ENCODE measurements at places on chromosomes 13 and 19. TPM values are rescaled to one million over a fixed set of nuclear protein-coding genes. Genes with fewer than 3 reads are reported as not detected.

GRCh38 chr19:16001481-16002312, 52.9 kb downstream of the OR10H4 start:
- no peaks in the 10 kb centered on the region for H3K4me1 ChIP-seq
- no peak for DNase-seq
- H3K27me3 ChIP-seq: no peaks in the 10 kb centered on the region
- H3K4me3 ChIP-seq: peak overlapping the region; percentile 28
- H3K27ac ChIP-seq: no peak overlapping the region

- no peaks in the 10 kb centered on the region for H3K27me3 ChIP-seq
- H3K4me1 ChIP-seq: no peaks in the 10 kb centered on the region
These were observed 19.8 kb upstream of the ZNF91 start for GRCh38 chr19:23415034-23415433.

DNA sequence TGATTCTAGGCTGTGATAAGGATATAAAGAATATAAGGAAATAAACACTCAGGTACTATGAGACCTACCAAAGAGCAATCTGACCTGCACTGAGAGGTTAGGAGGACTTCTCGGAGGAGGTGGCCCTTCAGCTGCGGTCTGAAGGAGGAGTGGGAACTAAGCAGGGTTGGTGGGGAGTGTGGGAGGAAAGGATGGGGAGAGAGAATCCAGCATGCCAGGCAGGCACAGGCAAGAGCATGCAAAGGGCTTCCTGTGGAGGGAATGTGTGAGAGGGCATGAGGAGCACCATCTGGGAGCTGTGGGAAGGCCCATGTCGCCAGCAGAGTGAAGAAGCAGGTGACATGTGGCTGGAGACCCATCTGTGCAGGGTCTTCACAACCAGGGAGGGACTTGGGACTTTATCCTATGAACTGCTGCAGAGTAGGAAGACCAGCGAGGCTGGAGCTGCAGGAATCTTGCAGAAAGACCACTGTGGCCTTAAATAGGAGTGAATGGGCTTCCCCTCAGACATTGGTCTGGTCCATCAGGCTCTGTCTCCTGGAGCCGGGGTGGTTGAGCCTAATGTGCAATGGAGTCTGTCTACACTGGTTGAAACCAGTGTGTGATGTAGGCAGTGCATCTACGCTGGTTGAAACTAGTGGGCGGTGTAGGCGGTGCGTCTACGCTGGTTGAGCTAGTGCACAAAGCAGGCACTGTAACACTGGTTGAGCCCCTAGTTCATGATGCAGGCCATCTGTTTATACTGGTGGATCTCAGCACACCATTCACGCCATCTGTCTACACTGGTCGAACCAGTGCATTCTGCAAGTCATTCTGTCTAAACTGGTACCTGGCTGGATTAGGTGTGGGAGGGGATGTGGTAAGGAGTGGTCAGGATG, 6.4 kb downstream of the CHST8 start:
- H3K4me1 ChIP-seq: peaks cover under 1% of the 10 kb centered on the region
- no peak overlapping the region for H3K27ac ChIP-seq
- H3K27me3 ChIP-seq: no peaks in the 10 kb centered on the region
- no peak for DNase-seq
- H3K36me3 ChIP-seq: no peaks in the 10 kb centered on the region

FCGBP gene
- polyA plus RNA-seq: 7.5 TPM

- peak; percentile 92 for DNase-seq
- H3K27ac ChIP-seq: no peak overlapping the region
- H3K27me3 ChIP-seq: no peaks in the 10 kb centered on the region
- no peaks in the 10 kb centered on the region for H3K36me3 ChIP-seq
- peak overlapping the region; percentile 43 for H3K4me3 ChIP-seq
- H3K4me1 ChIP-seq: no peaks in the 10 kb centered on the region
These were observed 30.7 kb upstream of the ZNF429 start for GRCh38 chr19:21474671-21475181.

PRMT1 gene
- 98.7 TPM for polyA plus RNA-seq

- no peak for DNase-seq
- no peaks in the 10 kb centered on the region for H3K36me3 ChIP-seq
- no peaks in the 10 kb centered on the region for H3K4me1 ChIP-seq
These were observed 12.4 kb downstream of the GRTP1 start for GRCh38 chr13:113351514-113352026.

- no peak overlapping the region for H3K27ac ChIP-seq
- DNase-seq: no peak
- H3K27me3 ChIP-seq: no peaks in the 10 kb centered on the region
- H3K36me3 ChIP-seq: no peaks in the 10 kb centered on the region
- no peak overlapping the region for H3K4me3 ChIP-seq
- H3K4me1 ChIP-seq: no peaks in the 10 kb centered on the region
These were observed 95.9 kb downstream of the AKAP11 start for GRCh38 chr13:42367831-42368230.

TMEM143 gene
- polyA plus RNA-seq: 11.2 TPM

DNA sequence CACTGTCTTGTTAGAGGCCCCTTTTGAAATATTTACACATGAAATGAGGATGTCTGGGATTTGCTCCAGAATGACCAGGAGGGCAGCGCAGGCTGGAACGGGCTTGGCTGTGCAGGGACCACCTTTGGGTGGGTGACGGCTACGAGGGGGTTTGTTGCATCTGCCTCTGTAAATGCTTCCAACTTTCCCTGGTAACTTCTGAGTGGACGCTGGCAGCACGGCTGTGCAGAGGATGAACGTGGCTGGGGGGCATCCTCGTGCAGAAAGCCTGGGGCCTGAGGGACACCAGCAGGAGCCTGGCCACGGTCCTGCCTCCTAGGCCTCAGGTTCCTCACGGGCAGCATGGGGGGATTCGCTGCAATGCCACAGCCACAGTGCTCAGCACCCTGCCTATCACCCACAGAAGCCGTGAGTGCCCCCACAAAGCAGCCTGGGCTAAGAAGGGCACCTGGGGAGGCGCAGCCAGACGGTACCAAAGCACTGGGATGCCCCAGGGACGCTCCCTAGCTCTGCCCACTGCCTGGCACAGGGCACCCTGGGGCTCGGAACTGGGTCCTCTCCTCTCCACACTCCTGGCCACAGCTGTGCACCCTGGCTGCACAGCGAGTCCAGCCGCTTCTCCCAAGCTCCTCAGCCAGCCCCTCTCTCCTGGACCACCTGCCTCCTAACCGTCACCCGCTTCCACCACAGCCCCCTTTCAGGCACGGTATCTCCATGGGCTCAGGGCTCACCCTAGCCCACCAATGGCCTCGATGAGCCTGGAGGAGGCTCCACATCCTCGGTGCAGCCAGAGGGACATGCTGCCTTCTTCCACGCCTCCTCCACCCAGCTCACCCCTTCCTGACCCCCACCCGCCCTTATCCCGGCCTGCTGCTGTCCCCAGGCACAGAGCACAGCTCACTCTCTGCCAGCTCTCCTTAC, 44.5 kb downstream of the MLLT1 start:
- peaks cover 39% of the 10 kb centered on the region for H3K4me1 ChIP-seq
- no peak overlapping the region for H3K27ac ChIP-seq
- peak; percentile 49 for DNase-seq
- no peaks in the 10 kb centered on the region for H3K36me3 ChIP-seq

- H3K27me3 ChIP-seq: no peaks in the 10 kb centered on the region
- H3K36me3 ChIP-seq: no peaks in the 10 kb centered on the region
- H3K4me3 ChIP-seq: peak overlapping the region; percentile 43
- H3K27ac ChIP-seq: no peak overlapping the region
- no peaks in the 10 kb centered on the region for H3K4me1 ChIP-seq
- DNase-seq: no peak
These were observed 543 bp upstream of the FAM124A start for GRCh38 chr13:51221674-51222036.

SLC1A5 gene
- 13.9 TPM for polyA plus RNA-seq

- H3K27me3 ChIP-seq: no peaks in the 10 kb centered on the region
- no peaks in the 10 kb centered on the region for H3K4me1 ChIP-seq
- no peak overlapping the region for H3K27ac ChIP-seq
- DNase-seq: no peak
- H3K4me3 ChIP-seq: no peak overlapping the region
These were observed 43.0 kb upstream of the C13orf42 start for GRCh38 chr13:51154029-51154555.

ZNF549 gene
- polyA plus RNA-seq: 2.9 TPM

DNA sequence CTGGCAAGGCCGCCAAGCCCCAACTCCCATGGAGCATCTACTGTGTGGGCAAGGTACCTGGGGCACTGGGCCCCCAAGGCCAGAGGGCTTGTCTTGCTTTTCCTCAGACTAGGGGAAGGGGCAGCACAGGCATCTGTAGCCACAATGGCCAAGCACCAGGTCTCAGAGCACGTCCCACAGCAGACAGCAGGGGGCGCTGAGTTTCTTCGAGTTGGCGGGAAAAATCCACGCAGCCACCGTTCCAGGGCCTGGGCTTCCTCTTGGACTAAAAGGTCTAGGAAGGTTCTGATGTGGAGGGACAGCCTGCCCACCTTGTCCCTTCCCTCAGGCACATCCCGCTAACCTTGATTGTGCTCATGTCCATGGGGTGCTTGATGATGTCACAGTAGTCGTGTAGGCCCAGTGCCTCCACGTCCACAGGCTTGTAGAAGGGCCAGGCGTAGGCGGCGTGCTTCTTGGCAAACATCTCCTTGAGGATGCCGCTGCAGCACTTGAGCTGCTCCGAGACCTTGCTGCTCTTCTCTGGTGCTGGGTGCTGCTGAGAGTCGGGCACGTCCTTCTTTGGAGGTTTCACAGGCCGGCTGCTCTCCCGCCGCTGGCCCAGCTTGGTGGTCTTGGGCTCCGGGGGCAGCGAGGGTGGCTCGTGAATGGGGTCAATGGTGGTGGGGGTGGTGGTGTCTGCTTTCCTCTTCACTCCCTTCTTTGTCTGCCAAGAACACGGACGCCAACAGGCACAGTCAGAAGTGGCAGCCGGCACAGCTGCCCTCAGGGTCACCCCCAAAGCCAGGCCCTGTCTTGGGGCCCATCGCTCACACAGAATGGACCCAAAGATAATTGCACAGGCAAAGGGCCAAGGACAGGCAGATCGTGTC, 32.0 kb upstream of the EPHX3 start:
- H3K36me3 ChIP-seq: no peaks in the 10 kb centered on the region
- H3K4me1 ChIP-seq: peaks cover 46% of the 10 kb centered on the region
- peak overlapping the region; percentile 88 for H3K27ac ChIP-seq
- no peaks in the 10 kb centered on the region for H3K27me3 ChIP-seq
- DNase-seq: peak; percentile 80

DNA sequence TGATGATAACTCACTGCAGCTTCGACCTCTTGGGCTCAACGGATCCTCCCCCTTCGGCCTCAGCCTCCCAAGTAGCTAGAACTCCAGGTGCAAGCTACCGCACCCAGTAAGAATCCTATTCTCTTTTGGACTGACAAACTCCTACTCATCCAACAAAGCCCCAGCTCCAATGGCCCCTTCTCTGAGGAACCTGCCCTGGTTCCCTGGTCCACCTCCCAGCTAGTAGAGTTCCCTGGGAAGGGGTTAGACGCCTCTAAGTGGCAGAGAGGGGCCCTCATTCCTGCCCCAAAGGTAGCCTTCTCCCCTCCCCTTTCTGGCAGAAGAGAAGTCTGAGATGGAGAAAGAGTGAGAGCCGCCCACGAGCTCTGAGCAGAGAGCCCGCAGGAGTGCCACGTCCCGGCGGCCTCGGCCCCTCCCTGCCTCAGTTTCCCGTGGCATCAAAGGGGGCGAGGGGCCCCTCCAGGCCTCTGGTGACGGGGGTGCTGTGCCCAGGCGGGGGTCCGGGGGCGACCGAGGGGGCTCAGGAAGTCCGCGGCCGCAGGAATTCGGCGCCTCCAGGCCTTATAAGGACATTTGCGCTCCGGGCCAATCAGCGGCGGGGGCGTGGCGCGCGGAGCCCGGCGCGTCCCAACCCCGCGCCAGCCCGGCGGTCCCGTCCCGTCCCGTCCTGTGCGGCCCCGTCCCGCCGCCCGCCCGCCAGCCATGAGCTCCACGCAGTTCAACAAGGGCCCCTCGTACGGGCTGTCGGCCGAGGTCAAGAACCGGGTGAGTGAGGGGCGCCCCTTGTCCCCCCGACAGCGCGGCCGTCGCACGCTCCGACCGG, at the start of gene CNN2:
Gene CNN2, plus strand, starts transcription at position 649 of the 823 bp plus-strand sequence. Its CDS starts 54 bp downstream, at position 703.
- H3K36me3 ChIP-seq: no peaks in the 10 kb centered on the region
- no peaks in the 10 kb centered on the region for H3K27me3 ChIP-seq
- peak within 1 kb of the TSS; percentile 87 for H3K27ac ChIP-seq
- peak within 1 kb of the TSS; percentile 52 for H3K4me3 ChIP-seq
- no peaks in the 10 kb centered on the region for H3K4me1 ChIP-seq

DNA sequence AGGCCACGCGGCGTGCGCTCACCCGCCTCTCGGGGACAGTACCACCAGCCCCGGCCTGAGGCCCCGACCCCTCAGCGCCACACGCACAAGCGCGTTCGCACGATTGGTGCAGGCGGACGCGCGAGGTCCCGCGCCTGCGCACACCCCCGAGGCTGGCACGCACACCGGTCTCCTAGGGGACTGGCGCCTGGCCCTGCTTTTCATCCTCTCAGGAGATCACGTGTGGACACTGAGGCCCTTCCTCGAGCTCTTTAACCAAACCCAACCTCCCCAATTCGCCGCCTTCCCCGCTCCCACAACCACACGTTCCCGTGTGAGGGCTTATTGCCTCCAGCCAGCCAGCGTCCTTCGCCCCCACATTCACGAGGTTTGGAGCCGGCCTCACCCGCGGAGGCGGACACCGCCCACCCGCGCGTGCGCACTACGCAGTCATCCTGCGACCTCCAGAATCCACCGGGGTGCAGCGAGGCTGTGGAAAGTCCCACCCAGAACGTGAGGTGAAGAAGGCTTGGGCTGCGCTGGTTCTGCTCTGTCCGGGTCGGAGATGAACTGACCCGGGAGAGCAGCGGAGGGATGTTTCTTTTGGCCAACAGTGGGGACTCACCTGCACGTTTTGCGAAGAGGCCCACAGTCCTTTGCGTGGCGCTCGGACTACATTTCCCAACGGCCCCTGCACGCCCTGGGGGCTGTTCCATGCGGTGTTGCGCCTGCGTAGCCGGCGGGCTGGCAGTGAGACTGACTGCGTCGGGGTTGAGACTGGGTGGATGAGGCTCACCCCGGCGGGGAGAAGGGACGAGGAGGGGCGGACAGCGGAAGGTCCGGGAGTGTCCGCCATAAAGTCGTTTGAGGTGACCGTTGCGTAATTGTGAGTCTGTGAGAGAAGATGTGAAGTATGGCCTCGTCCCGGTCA, 539 bp upstream of the ZNF667 start:
- H3K4me1 ChIP-seq: no peaks in the 10 kb centered on the region
- H3K36me3 ChIP-seq: no peaks in the 10 kb centered on the region
- peak overlapping the region; percentile 31 for H3K4me3 ChIP-seq
- H3K27me3 ChIP-seq: no peaks in the 10 kb centered on the region
- peak; percentile 76 for DNase-seq
- H3K27ac ChIP-seq: peak overlapping the region; percentile 70

- DNase-seq: no peak
- no peaks in the 10 kb centered on the region for H3K4me1 ChIP-seq
- H3K36me3 ChIP-seq: no peaks in the 10 kb centered on the region
- H3K27ac ChIP-seq: no peak overlapping the region
- H3K4me3 ChIP-seq: no peak overlapping the region
These were observed 296.5 kb downstream of the LMO7 start for GRCh38 chr13:75932636-75933035.

DNA sequence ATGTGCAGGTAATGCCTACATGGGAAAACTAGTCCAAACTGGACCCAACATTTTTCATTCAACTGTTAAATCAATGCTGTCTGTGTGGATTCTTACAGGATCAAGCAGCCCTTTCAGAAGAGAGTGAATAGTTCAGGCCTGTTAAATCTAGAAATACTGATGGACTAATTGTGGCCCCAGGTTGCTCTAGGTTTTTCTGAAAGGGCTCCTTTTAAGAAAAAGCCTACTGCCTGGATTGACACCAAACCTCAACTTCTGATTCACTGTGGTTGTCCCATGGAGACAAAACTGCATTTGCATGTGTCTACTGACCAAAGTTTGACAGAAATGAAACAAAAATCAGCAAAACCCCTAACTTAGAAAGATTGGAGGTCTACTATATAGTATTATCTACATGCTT, 437.0 kb downstream of the KLF12 start:
- H3K27me3 ChIP-seq: no peaks in the 10 kb centered on the region
- DNase-seq: no peak
- no peak overlapping the region for H3K4me3 ChIP-seq
- no peaks in the 10 kb centered on the region for H3K36me3 ChIP-seq
- no peak overlapping the region for H3K27ac ChIP-seq
- H3K4me1 ChIP-seq: no peaks in the 10 kb centered on the region
